Stimulated activated CD4-positive, alpha-beta T cell treated with anti-CD3 and anti-CD28 coated beads, TNF-alpha, amount 100 ng/mL, for 1 hour (primary cell): ENCODE measurements at places on chromosomes 12 and 14.

DNA sequence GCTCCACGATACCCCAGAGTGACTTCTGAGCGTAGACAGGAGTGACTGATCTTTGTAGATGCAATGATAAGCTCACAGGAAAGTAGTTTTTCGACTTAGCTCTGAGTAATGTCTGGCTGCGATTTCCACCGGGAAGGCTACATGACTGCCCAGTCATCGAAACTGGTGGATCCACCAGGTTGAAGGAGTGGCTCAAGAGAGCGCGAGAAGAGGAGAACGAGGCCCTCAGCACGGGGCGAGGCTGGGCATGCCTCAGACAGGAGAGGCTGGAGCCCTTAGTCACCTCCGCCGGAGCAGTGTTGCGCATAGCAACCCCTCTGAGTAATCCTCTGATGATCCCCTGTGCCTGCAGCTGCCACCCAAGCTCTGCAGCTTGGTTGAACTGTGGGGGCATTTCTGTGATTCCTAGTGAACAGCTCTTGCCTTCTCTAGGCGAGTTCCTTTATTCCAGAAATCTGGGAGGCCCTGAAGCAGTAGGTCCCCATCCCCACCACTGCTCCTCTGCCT, 25.6 kb downstream of the ELK3 start:
- DNase-seq = no peak

DNA sequence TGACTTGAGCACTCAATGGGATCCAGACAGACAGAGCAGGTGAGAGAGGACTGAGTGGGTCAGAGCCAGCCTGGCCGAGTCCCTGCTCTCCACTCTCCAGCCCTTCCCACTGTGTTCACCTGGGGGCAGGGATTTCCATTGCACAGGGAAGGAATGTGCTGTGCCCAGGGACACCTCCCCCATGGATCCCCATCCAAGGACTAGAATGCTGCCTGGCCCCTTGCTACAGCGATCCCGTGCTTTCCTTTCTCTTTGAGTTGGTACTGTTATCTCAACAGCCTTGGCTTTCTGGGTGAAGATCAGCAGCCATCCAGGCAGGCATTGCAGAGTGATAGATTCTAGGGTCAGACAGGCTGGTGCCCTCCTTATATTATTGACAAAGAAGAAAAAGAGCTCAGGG, 60.3 kb upstream of the DLK1 start:
- no peak for DNase-seq

- DNase-seq = no peak
Observed at GRCh38 chr14:22316473-22316872, 272.6 kb downstream of the DAD1 start.

GRCh38 chr14:72665259-72665658, 228.6 kb downstream of the DPF3 start:
- DNase-seq = no peak
